ENCODE measurements at places on chromosomes 12 and 14.

- DNase-seq, result no peak
Measured at GRCh38 chr12:33830070-33830469, 192.2 kb upstream of the ALG10 start.

DNA sequence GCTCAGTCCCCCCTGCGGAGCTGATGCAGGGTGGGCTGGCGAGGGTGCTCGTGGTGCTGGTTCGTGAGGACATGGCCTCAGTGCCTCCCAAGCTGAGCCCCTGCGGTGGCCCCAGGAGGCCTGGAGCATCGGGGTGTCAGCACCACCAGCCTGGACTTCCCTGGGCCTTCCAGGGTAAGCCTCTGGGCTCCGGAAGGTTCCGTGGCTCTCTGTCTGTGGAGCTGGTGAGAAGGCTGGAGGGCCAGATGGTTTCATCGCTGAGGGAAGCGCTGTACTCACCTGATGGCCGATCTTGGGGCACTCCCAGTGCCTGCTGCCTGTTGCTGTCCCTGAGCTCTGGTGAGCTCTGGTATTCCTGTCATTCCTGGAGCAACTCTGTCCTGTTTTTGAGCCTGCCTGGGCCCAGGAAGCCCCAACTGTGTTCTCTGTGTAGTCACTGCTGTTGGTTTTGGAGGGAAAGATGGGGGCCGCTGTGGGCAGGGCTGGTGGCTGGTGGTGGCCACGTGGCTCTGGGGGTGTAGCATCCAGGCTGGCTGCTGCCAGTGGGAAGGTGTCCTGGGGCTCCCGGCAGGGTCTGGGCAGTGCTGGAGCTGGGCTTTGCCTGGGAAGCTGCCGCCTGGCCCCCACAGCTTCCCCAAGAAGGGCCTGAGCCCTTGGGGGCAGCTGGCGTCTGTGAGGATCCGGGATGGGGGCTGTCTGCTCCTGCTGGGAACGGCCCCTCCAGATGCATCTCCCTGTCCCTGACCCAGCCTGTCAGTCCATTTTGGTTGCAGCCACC, 18.3 kb downstream of the MTA1 start:
- DNase-seq, result no peak

GRCh38 chr14:102317564-102318248, 1.8 kb upstream of the ZNF839 start:
- DNase-seq, result no peak

- no peak for DNase-seq
Measured at GRCh38 chr14:95831041-95831440, 45.6 kb upstream of the TUNAR start.

DNA sequence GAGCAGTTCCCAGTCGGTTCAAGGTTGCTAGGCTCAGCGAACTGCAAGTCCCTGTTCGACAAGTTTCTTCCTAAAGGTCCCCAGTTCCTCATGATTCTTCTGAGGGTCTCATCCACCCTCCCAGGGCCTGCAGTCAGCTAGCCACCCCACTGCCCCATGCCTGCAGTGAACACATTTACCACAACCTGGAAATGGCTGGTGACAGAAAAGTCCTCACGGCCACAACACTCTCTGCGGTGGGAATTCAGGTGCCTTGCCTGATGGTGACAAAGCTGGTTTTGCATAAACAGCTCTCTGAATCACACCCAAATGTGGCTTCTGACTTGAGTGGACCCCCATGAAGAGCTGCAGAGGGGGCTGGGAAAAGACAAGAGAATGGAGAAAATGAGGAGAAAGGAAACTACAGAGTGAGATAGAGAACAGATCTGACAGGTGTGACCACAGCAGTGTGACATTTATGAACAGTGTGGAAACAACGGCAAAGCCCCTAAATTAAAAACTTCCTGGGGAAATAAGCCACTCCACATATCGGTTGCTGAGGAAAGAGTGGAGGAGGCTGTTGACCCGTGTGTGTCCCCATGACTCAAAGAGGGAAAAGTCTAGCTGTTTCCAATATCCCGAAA, 1.3 kb upstream of the CD27 start:
- no peak for DNase-seq

All from activated T-helper 1 cell treated with Interleukin-2 at 50 U/mL for 16 hours (primary cell).